Lung (tissue), 17 donors: ENCODE measurements at places on chromosomes 1 and 21. TPM values are rescaled to one million over a fixed set of nuclear protein-coding genes. Genes with fewer than 3 reads are reported as not detected.
A peak's percentile ranks its signal among the peaks of the same experiment; 100 is the strongest.

DNA sequence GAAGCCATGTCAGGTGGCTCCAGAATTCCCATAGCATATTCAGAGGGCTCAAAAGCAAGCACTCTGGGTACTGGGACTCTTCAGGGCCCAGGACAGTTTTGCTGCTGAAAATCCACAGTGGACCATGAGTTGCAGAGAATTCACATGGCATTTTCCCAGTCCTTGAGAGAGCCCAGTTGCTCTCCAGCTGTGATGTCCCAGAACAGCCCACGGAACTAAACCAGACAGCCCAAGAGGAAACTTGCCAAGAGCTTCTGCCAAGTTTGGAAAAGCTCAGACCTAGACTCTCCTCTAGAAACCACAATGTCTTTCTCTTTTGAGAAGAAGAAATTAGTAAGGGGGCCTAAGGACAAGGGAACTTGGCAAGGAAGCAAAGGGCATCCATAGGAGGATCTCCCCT, 69.4 kb downstream of the RGS2 start:
- no peaks in the 10 kb centered on the region for H3K27me3 ChIP-seq
- H3K36me3 ChIP-seq: no peaks in the 10 kb centered on the region
- peak; percentile 65 for DNase-seq
- H3K4me3 ChIP-seq: no peak overlapping the region
- H3K27ac ChIP-seq: no peak overlapping the region

GRCh38 chr1:212699625-212700222, at the start of gene BATF3:
TSS of gene BATF3 (minus strand) at chr1:212699840. CDS start at chr1:212699762, 78 bp downstream.
- H3K4me1 ChIP-seq: peaks cover 8% of the 10 kb centered on the region
- DNase-seq: peak; percentile 55
- peaks cover 33% of the 10 kb centered on the region for H3K27me3 ChIP-seq
- peak within 1 kb of the TSS; percentile 87 for H3K27ac ChIP-seq
- no peaks in the 10 kb centered on the region for H3K36me3 ChIP-seq

DNA sequence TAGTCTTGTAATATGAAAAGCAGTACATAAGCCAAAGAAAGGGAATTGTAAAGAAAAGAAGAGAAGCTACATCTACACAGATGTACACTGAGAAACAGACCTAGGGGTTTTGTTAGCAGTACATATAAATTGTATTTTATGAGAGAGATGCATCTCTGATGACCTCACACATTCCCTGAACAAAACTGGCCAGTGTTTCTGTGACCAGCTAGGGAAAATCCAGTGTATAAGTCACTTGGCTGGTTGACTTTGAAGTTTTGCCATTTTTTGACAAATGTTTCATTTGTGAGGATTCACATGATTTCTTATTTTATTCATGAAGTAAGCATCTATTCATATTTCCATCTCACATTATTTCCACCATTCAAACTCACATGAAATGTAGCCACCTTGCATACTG, 28.3 kb upstream of the DYNLT5 start:
- no peaks in the 10 kb centered on the region for H3K27me3 ChIP-seq
- H3K4me1 ChIP-seq: no peaks in the 10 kb centered on the region
- H3K4me3 ChIP-seq: no peak overlapping the region
- no peaks in the 10 kb centered on the region for H3K36me3 ChIP-seq
- DNase-seq: no peak
- no peak overlapping the region for H3K27ac ChIP-seq

- no peaks in the 10 kb centered on the region for H3K27me3 ChIP-seq
- no peak for DNase-seq
- no peaks in the 10 kb centered on the region for H3K36me3 ChIP-seq
- H3K4me1 ChIP-seq: no peaks in the 10 kb centered on the region
These were observed 841 bp downstream of the CENPF start for GRCh38 chr1:214603819-214604252.

DNA sequence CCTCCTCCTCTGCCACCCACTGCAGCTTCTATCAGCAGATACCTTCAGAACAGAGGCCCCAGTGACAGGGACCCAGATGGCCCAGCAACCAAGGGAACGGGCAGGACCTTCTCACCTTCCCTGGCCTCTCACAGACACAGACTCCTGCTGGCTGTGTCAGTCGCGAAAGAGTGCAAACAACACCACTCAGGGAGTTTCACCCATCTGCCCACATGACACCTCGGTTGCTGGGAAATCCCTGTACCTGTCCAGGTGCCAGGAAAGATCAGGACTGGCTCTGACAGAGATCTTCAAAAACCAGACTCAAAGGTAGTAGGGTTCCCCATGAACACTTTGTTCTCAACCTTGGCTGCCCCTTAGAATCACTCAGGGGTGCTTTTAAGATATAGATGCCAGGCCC, 83.5 kb upstream of the HIVEP3 start:
- no peak overlapping the region for H3K4me3 ChIP-seq
- no peaks in the 10 kb centered on the region for H3K27me3 ChIP-seq
- H3K4me1 ChIP-seq: no peaks in the 10 kb centered on the region
- no peaks in the 10 kb centered on the region for H3K36me3 ChIP-seq

- no peaks in the 10 kb centered on the region for H3K36me3 ChIP-seq
- H3K27me3 ChIP-seq: no peaks in the 10 kb centered on the region
- H3K27ac ChIP-seq: no peak overlapping the region
- no peak for DNase-seq
- H3K4me3 ChIP-seq: no peak overlapping the region
These were observed 18.3 kb downstream of the SORT1 start for GRCh38 chr1:109379422-109379821.

- no peak overlapping the region for H3K4me3 ChIP-seq
- peak; percentile 48 for DNase-seq
These were observed 194.8 kb downstream of the EIF4G3 start for GRCh38 chr1:20981915-20982314.

DNA sequence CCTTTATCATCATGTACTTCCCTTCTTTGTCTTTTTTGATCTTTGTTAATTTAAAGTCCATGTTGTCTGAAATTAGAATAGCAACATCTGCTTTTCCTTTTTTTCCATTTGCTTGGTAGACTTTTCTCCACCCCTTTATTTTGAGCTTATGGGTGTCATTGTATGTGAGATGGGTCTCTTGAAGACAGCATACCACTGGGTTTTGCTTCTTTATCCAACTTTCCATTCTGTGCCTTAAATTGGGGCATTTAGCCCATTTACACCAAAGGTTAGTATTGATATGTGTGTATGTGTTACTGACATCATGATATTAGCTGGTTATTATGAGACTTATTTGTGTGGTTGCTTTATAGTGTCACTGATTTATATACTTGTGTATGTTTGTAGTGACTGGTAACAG, 50.2 kb downstream of the IFI44 start:
- H3K27me3 ChIP-seq: no peaks in the 10 kb centered on the region
- H3K36me3 ChIP-seq: no peaks in the 10 kb centered on the region
- no peaks in the 10 kb centered on the region for H3K4me1 ChIP-seq
- no peak overlapping the region for H3K4me3 ChIP-seq
- H3K27ac ChIP-seq: no peak overlapping the region

GRCh38 chr1:86062453-86062852, 94.1 kb downstream of the COL24A1 start:
- no peak for DNase-seq
- H3K27me3 ChIP-seq: no peaks in the 10 kb centered on the region
- H3K4me3 ChIP-seq: no peak overlapping the region
- H3K27ac ChIP-seq: no peak overlapping the region

DNA sequence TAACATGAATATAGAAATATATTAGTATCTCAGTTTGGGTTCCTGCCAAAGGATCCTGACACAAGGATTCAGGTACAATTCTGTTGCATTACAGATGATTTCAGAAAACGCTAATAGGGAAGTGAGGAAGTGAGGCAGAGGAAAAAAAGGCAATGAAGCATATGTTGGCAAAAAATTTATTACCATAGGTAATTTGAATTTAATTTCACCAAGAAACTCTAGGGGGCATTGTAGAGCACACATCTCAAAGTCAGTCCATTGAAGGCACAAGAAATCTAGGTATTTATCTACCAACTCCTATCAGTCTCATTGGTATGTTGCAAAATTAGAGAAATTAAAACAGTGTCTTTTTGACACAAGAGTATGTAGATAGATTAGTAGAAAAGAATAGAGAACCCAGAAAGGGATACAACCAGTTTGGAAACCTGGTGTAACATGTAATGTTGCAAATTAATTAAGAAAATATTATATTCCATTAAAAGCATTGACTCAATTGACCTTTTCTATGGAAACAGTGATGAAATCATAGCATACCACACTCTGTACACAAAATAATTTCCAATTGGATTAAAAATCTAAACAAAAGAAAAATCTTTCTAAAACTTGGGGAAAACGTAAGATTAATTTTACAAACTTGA, 104.9 kb upstream of the SNX7 start:
- H3K27ac ChIP-seq: no peak overlapping the region
- no peak for DNase-seq
- H3K27me3 ChIP-seq: no peaks in the 10 kb centered on the region
- no peak overlapping the region for H3K4me3 ChIP-seq

DNA sequence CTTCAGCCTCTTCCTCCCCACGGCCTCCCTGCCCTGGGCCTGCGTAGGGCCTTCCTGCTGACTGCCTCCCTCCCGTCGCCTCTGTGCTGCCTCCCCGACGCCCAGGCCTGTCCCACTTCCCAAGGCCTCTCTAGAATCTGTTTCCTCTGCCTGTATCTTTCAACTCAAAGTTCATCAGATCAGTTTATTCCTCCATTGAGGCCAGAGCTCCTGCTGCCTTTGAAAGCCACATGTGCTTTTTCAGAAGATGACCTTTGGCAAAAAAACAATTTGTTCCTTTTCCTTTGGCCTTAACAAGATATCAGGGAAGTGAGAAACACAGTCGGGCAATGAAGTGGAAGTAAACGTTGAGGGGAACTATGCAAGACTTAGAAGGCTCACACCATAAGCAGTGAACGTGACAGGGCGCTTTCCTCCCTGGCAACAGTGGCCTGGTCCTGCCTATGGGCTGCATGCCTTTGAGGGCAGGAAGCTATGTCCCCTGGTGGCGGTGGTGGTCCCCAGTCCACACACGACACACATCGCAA, 85.9 kb downstream of the PSMG1 start:
- peaks cover 6% of the 10 kb centered on the region for H3K4me1 ChIP-seq
- DNase-seq: peak; percentile 59
- no peaks in the 10 kb centered on the region for H3K27me3 ChIP-seq
- H3K27ac ChIP-seq: no peak overlapping the region
- H3K4me3 ChIP-seq: no peak overlapping the region
- H3K36me3 ChIP-seq: no peaks in the 10 kb centered on the region

GRCh38 chr1:59409549-59409948, 112.7 kb downstream of the FGGY start:
- H3K27me3 ChIP-seq: no peaks in the 10 kb centered on the region
- H3K4me3 ChIP-seq: no peak overlapping the region
- H3K4me1 ChIP-seq: peaks cover 5% of the 10 kb centered on the region
- no peak for DNase-seq

GRCh38 chr21:33977017-33977720, 61.6 kb upstream of the ATP5PO start:
- no peak overlapping the region for H3K27ac ChIP-seq
- peaks cover 2% of the 10 kb centered on the region for H3K4me1 ChIP-seq
- H3K4me3 ChIP-seq: no peak overlapping the region
- no peaks in the 10 kb centered on the region for H3K27me3 ChIP-seq

DNA sequence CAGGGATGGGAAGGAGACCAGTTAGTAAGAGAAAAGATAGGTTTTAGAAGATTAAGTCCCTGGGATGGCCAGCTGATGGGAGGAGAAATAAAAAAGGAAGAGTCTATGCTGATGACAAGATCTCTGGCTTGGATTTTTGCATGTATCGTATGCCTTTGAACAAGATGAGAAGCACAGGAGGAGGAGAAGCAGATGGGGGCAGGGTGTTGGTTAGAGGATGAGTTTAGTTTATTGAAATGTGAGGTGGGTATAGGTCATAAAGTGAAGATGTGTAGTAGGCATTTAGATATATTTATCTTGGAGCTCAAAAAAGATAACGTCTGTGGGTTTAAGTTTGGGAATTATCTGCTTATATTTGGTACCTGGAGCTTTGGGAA, 1.4 kb downstream of the TIPRL start:
- no peaks in the 10 kb centered on the region for H3K27me3 ChIP-seq
- peak; percentile 9 for DNase-seq
- H3K36me3 ChIP-seq: no peaks in the 10 kb centered on the region
- peak overlapping the region; percentile 90 for H3K4me3 ChIP-seq

GRCh38 chr1:151416231-151416630, 16.9 kb downstream of the PSMB4 start:
- H3K4me3 ChIP-seq: no peak overlapping the region
- H3K4me1 ChIP-seq: no peaks in the 10 kb centered on the region

- H3K4me1 ChIP-seq: no peaks in the 10 kb centered on the region
- no peak for DNase-seq
- H3K27ac ChIP-seq: no peak overlapping the region
- H3K4me3 ChIP-seq: no peak overlapping the region
These were observed 38.6 kb downstream of the C8B start for GRCh38 chr1:56927171-56927570.

DNA sequence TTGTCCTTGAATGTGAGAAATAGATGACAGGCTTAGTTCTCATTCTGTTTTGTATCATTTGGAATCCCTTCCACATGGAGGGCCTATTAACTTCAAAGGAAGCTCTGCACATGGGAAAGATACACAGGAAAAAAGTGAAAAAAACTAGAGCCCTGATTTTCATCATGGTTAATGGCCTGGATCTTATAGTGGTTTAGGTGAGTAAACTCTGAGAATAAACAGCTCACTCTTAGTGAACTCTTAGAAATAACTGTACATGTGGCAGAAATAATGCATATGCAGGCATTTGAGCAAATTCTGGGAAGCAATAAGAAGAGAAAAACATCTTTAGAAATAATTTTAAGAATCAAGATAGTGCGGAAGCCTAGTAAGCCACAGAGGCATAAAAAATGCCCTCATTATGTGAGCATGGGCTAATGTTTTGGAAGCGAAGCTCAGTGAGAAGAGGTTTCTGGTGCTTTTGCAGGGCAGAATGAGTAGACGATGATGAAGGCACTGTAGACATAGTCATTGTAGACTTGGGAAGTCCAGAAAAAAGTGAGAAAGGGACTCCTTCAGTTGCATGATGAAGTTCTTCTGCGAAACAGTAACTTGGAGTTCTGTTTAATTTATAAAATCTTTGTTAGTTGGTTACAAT, 279.9 kb downstream of the DNM3 start:
- no peak overlapping the region for H3K4me3 ChIP-seq
- no peaks in the 10 kb centered on the region for H3K36me3 ChIP-seq
- no peak overlapping the region for H3K27ac ChIP-seq

DNA sequence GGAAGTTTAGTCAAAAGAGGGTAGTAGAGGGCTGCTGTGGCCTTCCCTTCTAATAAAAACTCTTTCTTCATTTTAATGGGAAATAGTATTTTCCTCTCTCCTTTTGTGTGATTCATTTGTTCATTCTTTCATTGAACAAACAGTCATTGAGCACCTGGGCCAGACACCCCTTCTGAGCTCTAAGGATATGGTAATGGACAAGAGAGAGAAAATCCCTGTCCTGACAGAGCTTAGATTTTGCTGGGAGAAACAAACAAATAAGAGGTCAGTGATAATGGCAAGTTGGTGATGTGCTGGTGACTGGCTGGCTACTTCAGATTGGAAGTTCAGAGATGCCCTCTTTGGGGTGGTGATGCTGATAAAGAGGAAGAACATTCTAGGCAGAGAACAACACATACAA, 59.3 kb downstream of the CDC14A start:
- H3K27me3 ChIP-seq: no peaks in the 10 kb centered on the region
- H3K4me3 ChIP-seq: no peak overlapping the region
- DNase-seq: no peak
- H3K27ac ChIP-seq: no peak overlapping the region
- no peaks in the 10 kb centered on the region for H3K36me3 ChIP-seq
- H3K4me1 ChIP-seq: peaks cover 5% of the 10 kb centered on the region

- H3K27me3 ChIP-seq: no peaks in the 10 kb centered on the region
- DNase-seq: no peak
These were observed 806 bp downstream of the DDOST start for GRCh38 chr1:20660363-20660762.

Gene CLDN17
- total RNA-seq: not detected

Gene MED8
- 35.5 TPM for total RNA-seq

Gene MX2
- 5.9 TPM for total RNA-seq

Gene HHIPL2
- total RNA-seq: not detected

Gene KCNJ9
- total RNA-seq: not detected

Gene ANGPTL1
- 18.4 TPM for total RNA-seq
